ENCODE measurements at places on chromosomes 5 and 9. TPM values are rescaled to one million over a fixed set of nuclear protein-coding genes. Genes with fewer than 3 reads are reported as not detected.

MRPS27 gene
- total RNA-seq: 122 TPM

C5orf58 gene
- not detected for total RNA-seq

NDST1 gene
- total RNA-seq: 9.6 TPM

CCDC183 gene
- total RNA-seq: 0.08 TPM

PRRT1B gene
- total RNA-seq: not detected

DNAJC21 gene
- total RNA-seq: 38.6 TPM

CLPTM1L gene
- total RNA-seq: 632 TPM

CDKN2A gene
- not detected for total RNA-seq

BARX1 gene
- total RNA-seq: 1.7 TPM

INSYN2B gene
- total RNA-seq: not detected

PCDHAC2 gene
- total RNA-seq: 0.32 TPM

PAX5 gene
- not detected for total RNA-seq

STING1 gene
- 0.29 TPM for total RNA-seq

TRAF2 gene
- 13.5 TPM for total RNA-seq

ANKRD31 gene
- 0.69 TPM for total RNA-seq

IGIP gene
- total RNA-seq: 1.9 TPM

IFNA10 gene
- total RNA-seq: not detected

NFIB gene
- total RNA-seq: 15.4 TPM

PDE6A gene
- total RNA-seq: 0.08 TPM

OTP gene
- not detected for total RNA-seq

OR1L6 gene
- not detected for total RNA-seq

C5orf52 gene
- total RNA-seq: not detected

EGR1 gene
- 2.8 TPM for total RNA-seq

ZFYVE16 gene
- 182 TPM for total RNA-seq

ZNF367 gene
- 9.9 TPM for total RNA-seq

BHMT gene
- total RNA-seq: not detected

EDIL3 gene
- 8.5 TPM for total RNA-seq

CDKN2B gene
- total RNA-seq: not detected

ZNF169 gene
- total RNA-seq: 6.3 TPM

BAAT gene
- 0.85 TPM for total RNA-seq

TLX3 gene
- total RNA-seq: not detected

UQCRQ gene
- total RNA-seq: 267 TPM

KIF20A gene
- 41.7 TPM for total RNA-seq

PPP2R2B gene
- not detected for total RNA-seq

BNC2 gene
- total RNA-seq: 23.5 TPM

MCTP1 gene
- 39.3 TPM for total RNA-seq

ADAMTS16 gene
- total RNA-seq: not detected

ADRB2 gene
- 0.48 TPM for total RNA-seq

PRRX2 gene
- 0.40 TPM for total RNA-seq

FRMPD1 gene
- total RNA-seq: not detected

SLC6A19 gene
- not detected for total RNA-seq

SPARC gene
- 1,275 TPM for total RNA-seq

ZFR gene
- 105 TPM for total RNA-seq

CDO1 gene
- total RNA-seq: 0.42 TPM

CTNND2 gene
- 1.2 TPM for total RNA-seq

DBH gene
- not detected for total RNA-seq

TSC1 gene
- total RNA-seq: 38.0 TPM

BARHL1 gene
- not detected for total RNA-seq

PTGES gene
- 5.1 TPM for total RNA-seq

Measured in SK-MEL-5 (cell line).